Activated CD4-positive, alpha-beta T cell treated with anti-CD3 and anti-CD28 coated beads for 48 hours (primary cell): ENCODE measurements at places on chromosomes 6 and 20.

GRCh38 chr6:155213611-155214372, 50.0 kb upstream of the CLDN20 start:
- no peak for DNase-seq

DNA sequence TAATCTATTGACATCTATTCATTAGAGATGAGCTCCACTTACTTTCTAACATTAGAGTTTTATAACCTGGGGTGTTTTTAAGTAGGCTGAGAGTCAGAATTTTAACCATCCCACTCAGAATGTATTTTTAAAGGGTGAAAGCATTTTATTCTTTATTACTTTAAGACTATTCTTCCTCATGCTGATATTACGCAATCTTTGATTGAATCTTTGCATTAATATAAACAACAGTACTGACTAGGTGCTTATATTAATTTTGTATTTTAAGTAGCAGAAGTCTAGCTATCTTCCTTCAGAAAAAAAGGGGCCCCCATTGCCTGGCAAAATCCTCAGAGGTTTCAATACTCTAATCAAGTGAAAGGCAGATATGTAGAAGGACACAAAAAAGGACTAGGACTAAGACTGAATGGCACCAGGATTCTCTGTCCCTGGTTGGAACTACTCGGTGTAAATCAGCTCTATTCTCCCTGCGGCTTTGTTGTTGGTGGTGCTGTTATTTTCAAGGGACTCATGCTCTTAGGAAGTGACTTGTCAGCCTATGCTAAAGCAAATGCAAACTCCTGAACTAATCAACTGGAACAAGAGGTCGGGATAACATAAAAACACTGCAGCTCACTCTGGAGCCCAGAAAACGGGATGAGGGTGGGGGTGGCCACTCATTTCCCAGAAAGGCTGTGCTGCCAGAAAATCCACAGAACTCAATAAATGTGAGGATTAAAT, 1324.4 kb downstream of the GRIK2 start:
- DNase-seq = no peak

GRCh38 chr6:56459030-56459805, 183.5 kb downstream of the DST start:
- DNase-seq = no peak

GRCh38 chr20:56359212-56360132, 698 bp downstream of the FAM210B start:
- DNase-seq = peak; percentile 36

- DNase-seq = no peak
Measured at GRCh38 chr6:163712981-163713380, 298.5 kb downstream of the QKI start.

DNA sequence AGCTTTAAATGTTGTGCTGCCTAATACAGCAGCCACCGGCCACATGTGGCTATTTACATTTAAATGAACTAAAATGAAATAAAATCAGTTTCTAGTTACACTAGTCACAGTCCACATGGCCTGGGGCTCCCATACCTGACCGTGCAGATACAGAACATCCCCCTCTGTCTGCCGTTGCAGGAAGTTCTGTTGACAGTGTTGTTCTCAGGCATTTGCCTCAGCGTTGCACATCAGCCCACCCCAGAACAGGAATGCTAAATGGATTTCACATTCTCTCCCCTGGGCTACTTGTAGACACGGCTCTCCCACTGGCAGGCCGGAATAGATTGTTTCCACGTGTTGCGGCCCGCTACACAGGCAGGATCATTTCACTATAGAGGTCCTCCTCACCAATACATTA, 26.3 kb downstream of the JAG1 start:
- no peak for DNase-seq

- no peak for DNase-seq
Measured at GRCh38 chr6:147509891-147510290, 1.4 kb downstream of the SAMD5 start.

DNA sequence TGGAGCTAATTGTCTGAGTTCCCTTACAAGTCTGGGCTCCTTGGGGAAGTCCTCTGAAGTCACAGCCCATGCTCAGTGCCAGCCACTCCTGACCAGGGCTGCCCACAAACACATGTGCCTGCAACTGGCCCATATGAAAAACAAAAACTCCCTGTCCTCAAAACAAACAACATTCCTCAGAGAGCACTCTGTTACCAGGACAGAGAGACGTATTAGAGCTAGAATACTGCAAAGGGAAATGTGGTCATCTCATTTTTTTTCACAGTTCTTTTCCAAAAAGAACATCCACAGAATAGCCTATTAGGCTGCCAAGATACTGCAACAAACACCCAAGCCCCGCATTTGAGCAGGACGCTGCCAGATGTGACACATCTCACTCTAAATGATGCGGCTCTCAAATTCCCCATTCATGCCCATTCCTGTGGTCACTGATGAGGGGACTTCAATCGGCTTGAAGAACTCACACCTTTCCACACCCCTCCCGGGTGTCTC, 71.1 kb downstream of the SLC22A23 start:
- no peak for DNase-seq

- DNase-seq = no peak
Measured at GRCh38 chr6:145047891-145048290, 687.4 kb downstream of the EPM2A start.

DNA sequence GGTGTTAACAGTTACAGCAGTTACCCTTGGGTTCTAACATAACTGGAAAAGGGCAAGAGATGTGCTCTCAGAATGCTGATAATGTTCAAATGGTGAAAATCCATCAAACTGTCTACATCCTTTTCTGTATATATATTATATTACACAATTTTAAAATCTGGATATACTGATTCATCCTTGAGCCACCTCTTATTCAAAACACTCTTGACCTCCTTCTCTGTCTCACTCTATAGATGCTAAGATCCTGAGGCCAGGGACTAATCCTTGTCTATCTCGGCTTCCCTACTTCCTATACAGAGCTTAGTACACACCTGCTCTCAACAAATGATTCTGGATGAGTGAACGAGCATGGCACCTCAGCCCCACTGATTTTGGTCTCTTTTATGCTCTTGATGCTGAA, 47.3 kb downstream of the HIVEP2 start:
- DNase-seq = no peak

DNA sequence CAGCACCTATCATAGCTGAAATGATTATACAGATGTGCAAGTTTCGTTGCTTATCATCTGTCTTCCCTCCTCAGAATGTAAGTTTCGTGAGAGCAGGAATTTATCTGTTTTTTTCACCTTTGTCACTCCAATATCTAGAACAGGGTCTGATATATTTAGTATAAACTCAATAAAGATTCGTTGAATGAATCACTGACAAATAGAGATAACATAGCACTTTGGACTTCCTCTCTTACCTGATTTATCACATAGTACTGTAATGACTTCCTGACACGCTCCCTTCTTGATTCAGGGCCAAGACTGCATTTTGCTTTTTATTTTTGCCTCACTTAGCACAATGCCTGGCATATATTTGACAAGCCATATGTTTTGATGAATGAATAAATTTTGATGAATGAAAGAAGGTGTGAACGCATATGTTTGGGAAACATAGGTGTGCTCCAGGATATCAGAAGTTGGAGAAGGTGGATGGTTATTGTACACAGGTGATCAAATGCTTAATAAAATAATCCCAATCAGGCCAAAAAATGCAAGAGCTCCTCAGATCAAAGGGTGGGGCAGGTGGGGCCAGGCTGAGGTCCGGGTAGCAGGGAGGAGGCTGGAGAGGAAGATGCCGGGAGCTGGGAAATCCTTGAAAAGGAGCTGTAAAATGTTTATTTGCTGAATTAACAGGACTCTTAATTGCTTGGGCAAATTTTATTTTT, 33.0 kb downstream of the PIM1 start:
- DNase-seq = no peak
